ENCODE measurements at places on chromosomes 2 and 18.

- no peak for DNase-seq
These were observed 52.5 kb upstream of the ID2 start for GRCh38 chr2:8629402-8629801.

DNA sequence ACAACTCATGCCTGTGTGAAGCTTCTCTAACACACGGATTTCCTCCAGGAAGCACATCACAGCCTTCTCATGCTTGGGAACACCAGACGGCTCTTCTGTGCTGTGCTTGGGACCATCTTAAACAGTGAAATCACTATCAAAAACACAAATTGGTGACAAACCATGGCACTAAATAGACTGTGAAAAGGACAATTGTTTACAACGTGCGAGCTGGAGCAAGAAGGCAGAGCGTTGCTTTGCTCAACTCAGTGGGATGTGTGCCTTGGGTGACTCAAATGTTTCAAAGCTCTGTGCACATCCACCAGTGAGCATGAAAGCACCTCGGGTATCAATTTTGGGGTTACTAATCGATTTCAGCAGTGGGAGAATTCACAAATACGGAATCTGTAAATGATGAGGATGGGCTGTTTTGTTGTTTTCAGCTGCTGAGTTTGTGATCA, 182.4 kb upstream of the ARL4C start:
- DNase-seq: no peak

GRCh38 chr2:137155356-137156104, 390.2 kb downstream of the THSD7B start:
- no peak for DNase-seq

DNA sequence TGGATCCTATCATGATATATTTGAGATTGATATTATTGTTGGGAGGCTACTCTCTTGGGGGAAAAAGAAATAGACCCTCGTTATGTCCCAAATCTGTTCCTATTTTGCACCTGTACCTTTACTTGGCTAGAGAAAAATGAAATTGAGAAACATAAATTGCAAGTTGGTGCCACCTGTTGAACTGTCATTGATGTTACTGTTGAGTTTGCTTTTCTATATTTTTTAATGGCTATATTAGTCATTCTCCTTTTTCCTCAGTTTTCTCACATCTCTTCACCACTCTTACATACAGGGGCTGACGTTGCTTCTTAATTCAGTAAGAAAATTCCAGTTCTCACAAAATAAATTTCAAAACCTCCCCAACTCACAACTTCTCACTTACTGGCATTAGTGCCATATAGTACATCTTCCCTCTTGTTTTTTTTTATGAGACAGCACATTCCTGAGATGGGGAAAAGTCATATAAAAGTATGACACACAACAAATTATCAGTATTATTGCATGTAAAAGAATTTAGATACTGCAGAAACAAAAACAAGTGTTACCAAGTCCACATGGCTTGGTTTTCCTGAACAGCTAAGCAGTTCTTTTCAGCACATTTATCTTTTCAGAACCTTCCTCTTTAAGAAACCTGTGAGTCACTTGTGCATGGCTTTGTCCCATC, 348.3 kb upstream of the DSEL start:
- DNase-seq: no peak

GRCh38 chr2:33219850-33220275, 256.6 kb upstream of the RASGRP3 start:
- no peak for DNase-seq

GRCh38 chr2:46657042-46657504, 177.7 kb downstream of the TMEM247 start:
- DNase-seq: no peak

DNA sequence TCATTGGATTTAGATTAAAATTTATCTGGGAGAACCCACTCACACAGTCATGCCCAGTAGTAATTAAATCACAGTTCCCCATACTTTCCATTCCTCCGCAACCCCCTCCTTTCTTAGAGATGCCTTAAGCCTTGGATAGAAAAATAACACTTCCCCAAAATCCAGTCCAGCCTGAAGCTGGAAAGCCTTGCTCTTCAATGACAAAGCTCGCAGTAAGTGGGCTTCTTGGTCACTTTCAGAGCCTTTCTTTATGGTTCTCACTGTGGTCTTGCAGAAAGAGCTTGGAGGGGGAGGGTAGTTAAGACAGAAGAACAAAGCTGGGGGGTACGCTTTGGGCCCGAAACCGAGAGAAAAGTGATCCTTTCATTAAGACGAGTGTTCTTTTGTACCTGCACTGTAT, 802.1 kb upstream of the POU3F3 start:
- no peak for DNase-seq

DNA sequence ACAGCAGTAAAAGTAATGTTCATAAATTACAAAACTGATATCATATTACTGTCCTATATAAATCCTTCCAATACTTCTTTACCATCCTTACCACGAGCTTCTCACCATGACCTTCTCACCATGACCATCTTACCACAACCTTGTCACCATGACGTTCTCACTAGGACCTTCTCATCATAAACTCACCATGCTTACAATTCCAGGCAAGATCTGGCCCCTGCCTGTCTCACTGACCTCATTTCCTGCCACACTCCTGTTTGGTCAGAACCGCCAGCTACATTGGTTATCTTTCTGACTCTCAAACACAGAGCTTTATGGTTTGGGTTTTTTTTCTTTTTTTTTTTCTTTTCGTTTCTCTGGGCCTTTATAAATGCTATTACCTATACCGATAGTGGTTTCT, 827.6 kb downstream of the RNF144A start:
- no peak for DNase-seq

- no peak for DNase-seq
These were observed 37.0 kb downstream of the CD8B2 start for GRCh38 chr2:106523976-106524665.

GRCh38 chr2:159985656-159986055, 76.8 kb downstream of the PLA2R1 start:
- DNase-seq: no peak

DNA sequence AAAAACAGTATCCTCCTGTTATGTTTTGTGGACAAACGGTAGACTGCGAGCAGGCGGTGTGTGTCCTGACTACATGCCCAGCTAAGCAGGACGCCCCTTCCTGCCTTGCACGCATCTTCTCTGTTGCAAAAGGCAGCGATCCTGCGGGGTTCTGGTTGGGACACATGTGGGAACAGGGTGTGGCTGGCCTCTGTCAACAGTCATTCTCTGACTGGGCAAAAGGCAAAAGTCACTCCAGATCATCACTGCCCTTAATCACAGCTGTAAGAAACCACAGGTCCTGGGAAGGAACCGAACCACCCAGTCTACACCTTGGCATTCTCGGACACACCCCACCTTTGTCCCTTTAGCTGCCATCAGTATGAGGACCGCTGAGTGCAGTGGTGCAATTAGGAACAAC, 44.3 kb upstream of the TMEM87B start:
- DNase-seq: no peak

- no peak for DNase-seq
These were observed 201.3 kb upstream of the FSHR start for GRCh38 chr2:49355611-49356010.

DNA sequence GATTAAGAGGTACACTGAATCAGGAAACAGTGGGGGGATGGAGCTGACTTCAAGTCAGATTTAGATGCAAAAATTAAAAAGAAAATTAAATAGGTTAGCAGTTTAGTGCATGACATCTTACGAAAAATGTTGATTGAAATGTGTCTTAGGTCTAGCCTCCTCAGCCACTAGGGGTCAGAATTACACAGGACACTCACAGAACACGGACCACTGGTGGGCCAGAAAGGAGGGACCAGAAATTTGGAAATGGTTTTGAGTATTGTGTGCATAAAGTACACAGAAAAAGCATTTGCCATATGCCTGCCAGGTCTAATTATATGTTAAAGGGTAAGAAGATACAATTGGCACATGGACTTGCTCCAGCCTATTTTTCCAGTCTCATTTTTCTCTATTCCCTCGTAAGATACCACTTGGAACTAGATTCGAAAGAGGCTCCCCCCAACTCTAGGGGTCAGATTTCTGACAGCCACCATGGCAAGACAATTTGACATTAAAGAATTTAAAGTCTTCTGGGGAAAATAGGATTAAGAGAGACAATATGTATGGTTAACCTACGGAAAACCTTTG, 550.2 kb upstream of the SETBP1 start:
- peak; percentile 39 for DNase-seq

GRCh38 chr18:44325903-44326635, 354.6 kb upstream of the SETBP1 start:
- peak; percentile 63 for DNase-seq

DNA sequence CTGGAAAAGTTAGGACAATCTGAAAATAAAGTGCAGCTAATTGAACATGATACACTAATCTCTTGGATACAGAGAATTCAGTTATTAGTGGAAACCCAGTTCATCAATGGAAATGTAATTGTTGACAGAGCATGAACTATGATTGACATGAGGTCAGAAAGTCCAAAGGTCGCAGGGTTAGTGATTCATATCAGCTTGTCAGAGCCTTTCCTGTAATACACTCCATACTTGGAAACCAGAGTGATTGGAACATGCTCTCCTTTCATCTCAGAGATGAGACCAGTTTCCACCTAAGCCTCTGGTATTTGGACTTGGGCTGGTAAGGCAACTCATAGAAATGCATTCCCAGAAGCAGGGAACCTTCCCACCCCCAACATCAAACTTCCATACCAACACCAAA, 8.5 kb upstream of the NCKAP5 start:
- no peak for DNase-seq

All from MM.1S (cell line).